ENCODE measurements at places on chromosomes 11 and 22.

GRCh38 chr22:20952544-20953341 is 14.3 kb upstream of the AIFM3 start:
- no peak for ATAC-seq

DNA sequence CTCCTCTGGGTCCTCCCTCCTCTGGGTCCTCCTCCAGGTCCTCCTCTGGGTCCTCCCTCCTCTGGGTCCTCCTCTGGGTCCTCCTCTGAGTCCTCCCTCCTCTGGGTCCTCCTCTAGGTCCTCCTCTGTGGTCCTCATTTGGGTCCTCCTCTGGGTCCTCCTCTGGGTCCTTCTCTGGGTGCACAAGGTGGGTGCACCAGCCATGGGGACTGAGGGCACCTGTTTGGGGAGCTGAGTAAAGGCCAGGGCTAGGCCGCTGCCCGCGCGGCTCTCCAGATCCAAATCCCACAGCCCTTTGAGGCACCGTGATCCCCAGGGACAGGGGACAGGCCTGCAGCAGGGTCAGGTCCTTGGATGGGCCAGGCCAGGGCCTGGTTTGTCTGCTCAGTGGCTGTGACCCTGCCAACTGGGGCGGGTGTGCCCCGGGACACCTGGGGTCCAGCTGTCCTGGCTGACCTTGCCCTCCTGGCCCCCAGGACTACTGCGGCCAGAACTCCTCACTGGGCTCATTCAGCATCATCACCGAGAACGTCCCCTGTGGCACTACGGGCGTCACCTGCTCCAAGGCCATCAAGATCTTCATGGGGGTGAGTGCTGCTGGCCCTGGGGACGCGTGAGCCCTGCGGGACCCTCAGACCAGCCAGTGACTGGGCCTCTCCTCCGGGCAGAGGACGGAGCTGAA is 12.7 kb downstream of the MUC2 start:
- no peak for ATAC-seq

DNA sequence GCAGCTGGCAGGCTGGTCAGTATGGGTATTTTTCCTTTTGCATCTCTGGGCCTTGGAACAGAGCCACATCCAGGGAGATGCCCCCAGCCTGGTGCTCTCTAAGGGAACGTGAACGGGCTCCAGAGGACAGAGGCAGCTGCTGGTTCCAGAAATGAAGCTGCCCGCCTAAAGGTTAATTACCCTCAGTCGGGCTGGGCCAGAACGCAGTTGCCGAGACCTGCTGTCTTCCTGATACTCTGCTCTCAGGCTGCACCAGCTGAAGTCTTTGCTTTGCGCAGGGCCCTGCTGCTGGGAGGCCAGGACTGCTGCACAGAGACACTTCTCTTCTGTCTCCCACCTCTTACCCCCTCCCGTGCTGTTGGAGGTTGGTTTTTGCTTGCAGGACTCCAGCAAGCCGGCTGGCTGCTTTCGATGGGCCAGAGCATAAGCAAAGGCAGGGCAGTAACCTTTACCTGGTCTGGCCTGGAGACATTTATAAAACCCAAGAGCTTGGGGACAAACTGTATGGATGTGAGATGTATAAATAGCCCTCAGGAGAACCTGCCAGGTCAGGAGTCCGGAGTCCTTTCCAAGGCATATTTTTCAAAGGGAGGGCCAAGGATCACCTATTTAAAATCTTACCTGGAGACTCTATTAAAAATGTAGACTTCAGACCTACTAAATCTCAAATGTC is 197.1 kb downstream of the GRIK4 start:
- no peak for ATAC-seq

DNA sequence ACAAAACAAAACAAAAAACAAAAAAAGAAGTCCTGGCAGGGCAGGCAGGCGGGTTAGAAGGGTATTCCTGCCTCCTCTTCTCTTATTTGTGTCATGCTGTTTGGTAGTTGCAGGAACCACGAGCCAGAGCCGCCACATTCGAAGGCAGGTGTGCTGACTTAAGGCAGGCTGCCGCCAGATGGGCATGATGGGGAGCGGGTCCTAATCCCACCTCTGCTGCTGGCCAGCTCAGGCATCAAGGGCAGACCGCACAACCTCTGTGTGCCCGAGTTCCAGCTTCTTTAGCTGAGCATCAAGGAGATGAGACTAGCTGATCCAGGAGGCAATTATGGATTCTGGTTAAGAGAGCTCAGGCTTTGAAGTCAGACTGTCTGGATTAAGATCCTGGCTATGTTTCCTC is 12.1 kb downstream of the OAF start:
- no peak for ATAC-seq

- ATAC-seq, result no peak
These were observed 70.0 kb downstream of the STIM1 start for GRCh38 chr11:3925513-3925912.

GRCh38 chr11:108788565-108789199 is 123.8 kb downstream of the DDX10 start:
- no peak for ATAC-seq

DNA sequence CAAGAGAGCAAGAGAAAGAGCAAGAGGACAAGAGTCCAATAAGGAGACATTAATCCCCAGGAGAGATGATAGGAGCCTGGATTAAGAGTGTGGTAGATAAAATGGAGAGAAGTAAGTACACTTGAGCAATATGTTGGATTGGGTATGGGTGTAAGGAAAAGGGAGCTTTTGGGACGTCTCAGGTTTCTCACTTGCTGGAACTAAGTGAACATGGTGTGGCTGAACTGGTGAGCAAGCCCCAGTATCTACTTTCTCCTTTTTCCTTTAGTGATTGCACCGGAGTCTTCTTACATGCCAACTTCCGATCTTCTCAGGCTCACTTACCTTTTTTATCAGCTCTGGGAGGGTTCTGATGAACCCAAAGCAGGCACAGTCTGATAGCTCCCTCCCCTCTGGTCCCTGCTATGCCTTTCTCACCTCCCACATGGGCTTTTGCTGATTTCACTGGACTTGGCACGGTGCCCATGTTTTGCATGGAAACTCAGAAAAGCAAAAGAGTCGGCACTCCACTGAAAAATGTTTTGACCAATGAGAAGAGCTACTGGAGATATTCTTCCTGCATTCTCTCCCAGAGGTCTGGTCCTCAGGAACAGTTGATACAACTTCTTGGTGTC is 14.5 kb upstream of the APLNR start:
- no peak for ATAC-seq

- peak; percentile 20 for ATAC-seq
These were observed 8.7 kb downstream of the SELENOM start for GRCh38 chr22:31098632-31099110.

- ATAC-seq, result no peak
These were observed 111.9 kb downstream of the WNT7B start for GRCh38 chr22:45864959-45865476.

- ATAC-seq, result peak; percentile 79
These were observed 19.2 kb downstream of the XRRA1 start for GRCh38 chr11:74929431-74930363.

- ATAC-seq, result no peak
These were observed 42.1 kb downstream of the RIBC2 start for GRCh38 chr22:45455621-45456020.

GRCh38 chr11:121321614-121322243 is 29.2 kb downstream of the SC5D start:
- no peak for ATAC-seq

DNA sequence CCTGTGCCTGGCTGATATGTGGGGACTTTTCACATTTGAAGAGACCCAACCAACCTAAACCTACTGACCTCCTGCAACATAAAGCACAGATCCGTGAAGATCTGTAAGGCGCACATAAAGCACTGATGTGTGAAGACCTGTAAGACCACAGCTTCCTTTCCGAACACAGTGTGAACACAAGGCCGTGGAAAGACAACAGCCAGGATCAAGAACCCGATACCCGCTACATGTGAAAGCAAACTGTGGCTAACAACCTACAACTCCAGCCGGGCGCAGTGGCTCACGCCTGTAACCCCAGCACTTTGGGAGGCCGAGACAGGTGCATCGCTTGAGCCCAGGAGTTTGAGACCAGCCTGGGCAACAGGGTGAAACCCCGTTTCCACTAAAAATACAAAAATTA is 17.6 kb upstream of the PPFIA1 start:
- ATAC-seq, result no peak

- ATAC-seq, result no peak
These were observed 70.6 kb upstream of the SEPTIN5 start for GRCh38 chr22:19643448-19644313.

Measured in gastroesophageal sphincter (tissue), 4 donors.